ENCODE measurements at places on chromosomes 11 and 22.
A peak's percentile ranks its signal among the peaks of the same experiment; 100 is the strongest.

- DNase-seq = peak; percentile 12
Observed at GRCh38 chr11:107563702-107564101, 1.8 kb downstream of the ALKBH8 start.

DNA sequence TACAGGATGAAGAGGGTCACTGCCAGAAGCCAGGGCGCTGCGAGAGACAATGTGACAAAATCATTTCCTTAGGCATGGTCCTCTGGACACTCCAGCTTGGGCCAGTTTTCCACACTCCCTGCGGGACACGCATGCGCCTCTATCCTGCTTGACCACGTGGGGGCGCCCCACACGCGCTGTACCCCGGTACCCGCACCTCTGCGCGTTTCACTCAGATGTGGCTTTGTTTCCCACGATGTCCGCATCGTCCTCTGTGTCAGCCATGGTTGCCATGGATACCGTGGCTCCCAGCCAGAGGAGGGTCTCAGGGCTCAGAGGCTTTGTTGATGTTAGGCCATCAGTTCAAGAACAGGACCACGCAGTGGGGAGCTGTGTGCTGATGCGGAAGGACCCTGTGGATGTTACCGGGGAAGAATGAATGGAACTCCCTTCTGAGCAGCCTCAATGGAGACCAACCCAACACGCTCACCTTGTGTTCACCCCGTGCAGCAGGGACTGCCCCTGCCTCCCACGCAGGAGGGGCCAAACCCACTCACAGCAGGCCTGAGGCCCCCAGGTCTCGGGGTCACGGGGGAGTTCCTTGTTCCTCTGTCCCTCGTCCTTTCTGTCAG lies 101.1 kb upstream of the SLC22A12 start:
- no peak for DNase-seq

DNA sequence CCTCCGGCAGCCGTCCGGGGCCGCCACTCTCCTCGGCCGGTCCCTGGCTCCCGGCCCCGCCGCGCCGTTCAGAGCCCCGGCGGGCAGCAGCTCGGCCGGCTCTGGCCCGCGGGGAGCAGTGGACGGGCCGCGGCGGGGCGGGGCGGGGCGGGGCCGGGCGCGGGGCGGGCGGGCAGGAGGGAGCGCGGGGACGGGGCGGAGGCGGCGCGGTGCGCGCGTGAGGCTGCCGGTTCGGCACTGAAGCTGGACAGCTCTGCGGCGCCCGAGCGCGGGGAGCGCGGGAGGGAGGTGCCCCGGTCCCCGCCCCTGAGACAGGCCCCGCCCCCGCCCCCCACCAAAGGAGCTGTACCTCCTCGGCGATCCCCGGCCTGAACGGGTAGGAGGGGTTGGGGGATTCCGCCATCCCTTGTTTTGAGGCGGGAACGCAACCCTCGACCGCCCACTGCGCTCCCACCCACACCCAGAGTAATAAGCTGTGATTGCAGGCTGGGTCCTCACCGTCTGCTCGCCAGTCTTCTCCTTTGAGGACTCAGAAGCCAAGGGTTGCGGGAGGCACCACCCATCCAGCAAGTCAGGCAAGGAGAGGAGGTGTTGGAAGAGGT lies at the start of gene DRD2:
Gene DRD2, minus strand, starts transcription at position 239 of the 602 bp plus-strand sequence. CDS start 50,747 bp downstream, outside the sequence.
- no peak for DNase-seq

- DNase-seq = no peak
Observed at GRCh38 chr11:11789735-11790369, 51.9 kb upstream of the USP47 start.

DNA sequence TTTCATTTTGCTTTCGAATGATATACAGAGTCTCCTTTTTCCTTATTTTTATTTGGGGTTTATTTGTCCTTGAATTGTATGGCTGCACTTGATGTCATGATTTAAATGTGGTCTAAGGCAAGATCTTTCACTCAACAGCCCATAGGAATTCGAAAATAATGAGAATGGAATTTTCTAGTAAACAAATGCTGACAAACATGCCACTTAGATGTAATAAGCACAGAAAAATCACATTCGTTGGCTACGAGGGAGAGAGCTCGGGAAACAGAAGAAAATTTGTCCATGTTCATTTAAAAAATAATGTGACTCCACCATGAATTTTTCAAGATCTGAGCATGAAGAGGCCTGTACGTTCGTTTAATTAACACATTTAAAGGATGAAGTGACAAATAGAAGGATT lies 73.0 kb downstream of the BLID start:
- DNase-seq = no peak

DNA sequence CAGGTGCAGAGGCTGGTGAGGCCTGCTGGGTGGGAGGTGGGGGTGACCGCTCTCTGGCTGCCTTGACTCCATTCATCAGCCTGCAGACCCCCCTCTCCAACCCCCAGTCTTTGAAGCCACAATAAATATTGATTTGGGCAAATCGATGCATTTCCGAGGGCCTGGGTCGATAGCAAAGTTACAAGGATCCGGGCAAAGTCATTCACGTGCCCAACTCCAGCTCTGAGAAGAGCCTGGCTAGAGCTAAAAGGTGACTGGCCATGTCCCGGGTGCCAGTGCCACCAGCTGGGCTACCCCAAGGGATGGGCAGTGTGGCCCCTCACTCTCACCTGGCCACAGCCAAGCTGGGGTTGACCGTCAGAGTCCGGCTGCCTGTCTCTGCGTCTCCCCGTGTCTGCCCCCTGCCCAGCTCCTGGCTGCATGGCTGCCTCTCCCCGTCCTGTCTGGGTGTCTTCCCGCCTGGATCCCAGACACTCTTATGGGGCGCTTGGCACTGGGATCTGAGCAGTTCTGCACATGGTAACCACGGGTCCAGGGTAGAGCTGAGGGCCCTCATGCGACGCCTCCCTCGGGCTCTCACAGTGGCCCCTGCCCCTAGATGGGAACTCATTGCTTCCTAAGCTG lies 46.7 kb upstream of the CCDC188 start:
- no peak for DNase-seq

DNA sequence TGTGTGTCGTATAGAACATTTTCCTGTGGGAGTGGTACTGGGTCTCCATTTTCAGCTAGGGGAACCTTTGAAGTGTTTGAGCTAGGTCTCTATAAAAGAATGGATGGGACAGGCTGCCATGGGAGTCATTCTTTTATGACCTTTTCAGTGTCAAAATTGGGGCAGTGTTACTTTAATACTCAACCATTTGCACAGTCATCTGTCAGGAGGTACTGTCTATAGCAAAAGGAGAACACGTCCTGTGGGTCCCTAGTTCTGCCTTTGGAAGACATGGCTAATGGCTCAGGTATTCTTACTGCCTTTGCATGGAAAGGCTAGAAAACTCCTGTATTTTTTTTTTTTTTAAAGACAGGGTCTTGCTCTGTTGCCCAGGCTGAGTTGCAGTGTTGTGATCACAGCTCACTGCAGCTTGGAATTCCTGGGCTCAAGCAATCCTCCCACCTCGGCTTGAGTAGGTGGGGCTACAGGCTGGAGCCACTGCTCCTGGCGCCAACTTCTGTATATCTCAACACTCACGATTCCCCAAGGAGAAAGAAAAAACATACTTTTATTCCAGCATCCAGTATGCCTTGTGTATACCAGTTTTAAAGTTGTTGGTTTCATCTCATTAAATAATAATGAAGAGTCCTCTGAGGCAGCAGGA lies 2.1 kb upstream of the ATF4 start:
- no peak for DNase-seq

DNA sequence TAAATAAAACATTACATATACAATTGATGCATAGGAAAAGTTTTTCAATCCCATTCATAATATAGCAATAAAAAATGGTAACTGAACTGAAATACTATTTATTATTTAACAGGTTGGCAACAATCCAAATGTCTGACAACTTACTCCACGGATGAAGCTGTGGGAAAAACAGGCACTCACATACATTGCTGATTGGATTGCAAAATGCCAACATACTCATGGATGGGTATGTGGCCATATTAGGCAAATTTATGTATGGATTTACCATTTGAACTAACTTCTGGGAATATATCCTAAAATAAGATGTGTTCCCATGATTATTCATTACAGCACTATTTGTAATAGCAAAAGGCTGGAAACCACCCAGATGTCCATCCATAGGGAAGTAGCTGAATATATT lies 3.2 kb upstream of the BIRC2 start:
- no peak for DNase-seq

DNA sequence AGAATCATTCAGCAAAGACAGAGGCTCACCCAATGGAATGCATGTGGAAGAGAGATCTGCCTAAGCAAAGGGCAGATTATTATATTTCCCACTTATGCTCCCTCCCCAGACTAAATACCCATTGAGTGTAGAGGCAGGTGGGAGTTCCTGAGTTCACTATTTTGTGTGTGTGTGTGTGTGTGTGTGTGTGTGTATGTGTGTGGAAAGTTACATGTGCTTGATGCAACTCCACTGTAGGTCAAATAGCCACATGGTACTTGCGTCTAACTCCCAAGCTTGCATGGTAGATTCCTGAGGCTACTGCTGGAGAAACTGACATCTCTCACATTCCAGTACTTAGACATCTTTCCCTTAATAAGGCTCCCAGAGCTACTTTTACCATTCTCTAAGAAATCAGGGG lies 3.4 kb upstream of the COPB1 start:
- DNase-seq = no peak

DNA sequence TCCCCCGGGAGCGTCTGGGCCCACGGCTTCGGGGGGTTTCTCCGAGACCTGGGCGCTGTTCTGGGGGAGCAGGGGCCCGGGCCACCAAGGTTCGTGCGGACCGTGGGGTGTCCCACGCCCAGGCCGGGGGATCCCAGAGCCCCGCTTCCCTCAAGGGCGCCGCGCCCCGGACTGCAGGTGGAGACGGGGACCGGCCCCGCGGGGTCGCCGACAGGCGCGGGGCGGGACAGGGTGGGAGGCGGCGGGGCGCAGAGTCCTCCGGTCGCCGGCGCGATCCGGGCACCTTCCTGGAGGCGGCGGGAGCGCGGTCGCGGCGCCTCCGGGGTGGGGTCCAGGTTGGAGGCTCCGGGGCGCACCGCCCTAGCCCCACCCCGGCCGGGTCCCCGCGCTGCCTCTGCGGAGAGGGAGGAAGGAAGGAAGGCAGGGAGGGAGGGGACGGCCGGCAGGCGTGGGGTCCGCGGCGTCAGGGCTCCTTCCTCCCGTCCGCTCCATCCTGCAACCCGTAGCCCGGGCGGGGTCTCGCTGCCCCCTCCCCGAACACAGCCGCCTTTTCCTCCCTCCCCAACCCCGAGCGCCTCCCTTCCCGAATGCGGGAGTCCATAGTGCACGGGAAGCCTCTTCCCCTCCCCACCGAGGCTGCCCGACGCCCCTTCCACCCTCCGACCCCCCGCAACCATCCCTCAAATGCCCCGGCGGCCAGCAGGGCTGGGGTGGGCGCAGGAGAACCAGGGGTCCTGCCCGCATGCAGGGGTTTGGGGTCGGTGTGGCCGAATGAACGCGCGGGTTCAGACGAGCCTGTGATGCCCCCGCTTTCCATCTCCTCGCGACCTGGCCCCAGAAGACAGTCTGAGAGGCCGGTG lies 4.3 kb upstream of the ZBED4 start:
- no peak for DNase-seq

DNA sequence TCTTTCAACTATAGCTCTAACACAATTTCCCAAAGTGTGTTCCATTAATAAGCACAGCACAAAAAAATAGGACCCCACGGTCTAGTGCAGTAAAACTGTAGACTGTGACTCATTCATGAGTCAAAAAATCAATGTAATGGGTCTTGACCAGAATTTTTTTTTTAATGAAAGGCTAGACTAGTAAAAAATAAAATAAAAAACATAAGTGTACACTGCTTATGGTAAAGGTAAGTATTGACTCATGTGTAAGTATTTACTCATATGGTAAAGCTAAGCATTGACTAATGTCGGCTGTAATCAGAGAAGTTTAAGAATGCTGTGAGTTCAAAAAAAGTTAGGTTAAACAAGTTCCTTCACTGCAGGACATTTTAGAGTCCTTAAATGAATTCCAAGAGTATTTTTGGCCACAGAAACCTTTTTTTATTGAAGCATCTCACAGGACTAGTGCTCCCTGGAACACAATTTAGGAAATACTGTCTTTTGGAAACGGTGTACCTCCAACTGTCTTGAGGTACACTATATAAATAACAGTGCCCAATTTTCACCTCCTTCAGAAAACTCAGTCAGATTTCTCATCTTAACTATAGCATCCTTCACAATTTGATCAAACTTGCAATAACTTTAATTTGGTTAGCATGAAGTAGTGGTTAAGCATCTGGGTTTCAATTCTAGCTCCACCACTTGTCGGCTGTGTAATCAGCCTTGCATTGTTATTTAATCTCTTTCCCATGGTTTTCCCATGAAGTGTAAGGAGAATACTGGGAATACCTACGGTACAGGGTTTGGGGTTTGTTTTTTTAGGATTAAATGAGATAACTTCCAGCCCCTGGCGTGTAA lies 2.1 kb downstream of the CCDC73 start:
- DNase-seq = no peak

DNA sequence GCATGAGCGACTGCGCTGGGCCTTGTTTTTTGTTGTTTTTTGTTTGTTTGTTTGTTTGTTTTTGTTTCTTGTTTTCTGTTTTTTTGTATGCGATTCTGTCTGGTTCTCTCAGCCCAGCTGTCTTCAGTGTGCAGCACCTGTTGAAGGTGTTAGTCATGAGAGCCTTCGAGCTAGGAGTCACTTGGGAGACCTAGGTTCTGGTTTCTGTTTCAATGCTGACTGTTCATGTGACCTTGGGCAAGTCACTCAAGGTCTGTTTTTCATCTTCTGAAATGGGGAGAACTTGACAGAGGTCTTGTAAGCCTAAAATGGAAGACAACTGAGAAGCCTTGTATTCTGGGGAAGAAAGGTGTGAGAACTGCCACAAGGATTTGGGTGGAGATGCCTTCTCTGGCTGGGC lies 1.8 kb downstream of the DCPS start:
- DNase-seq = no peak
